Stimulated activated CD4-positive, alpha-beta T cell treated with anti-CD3 and anti-CD28 coated beads, Interleukin-1b, Interleukin-23, amount 100 ng/mL, for 1 hour (primary cell): ENCODE measurements at places on chromosomes 6 and 20.
A peak's percentile ranks its signal among the peaks of the same experiment; 100 is the strongest.

DNA sequence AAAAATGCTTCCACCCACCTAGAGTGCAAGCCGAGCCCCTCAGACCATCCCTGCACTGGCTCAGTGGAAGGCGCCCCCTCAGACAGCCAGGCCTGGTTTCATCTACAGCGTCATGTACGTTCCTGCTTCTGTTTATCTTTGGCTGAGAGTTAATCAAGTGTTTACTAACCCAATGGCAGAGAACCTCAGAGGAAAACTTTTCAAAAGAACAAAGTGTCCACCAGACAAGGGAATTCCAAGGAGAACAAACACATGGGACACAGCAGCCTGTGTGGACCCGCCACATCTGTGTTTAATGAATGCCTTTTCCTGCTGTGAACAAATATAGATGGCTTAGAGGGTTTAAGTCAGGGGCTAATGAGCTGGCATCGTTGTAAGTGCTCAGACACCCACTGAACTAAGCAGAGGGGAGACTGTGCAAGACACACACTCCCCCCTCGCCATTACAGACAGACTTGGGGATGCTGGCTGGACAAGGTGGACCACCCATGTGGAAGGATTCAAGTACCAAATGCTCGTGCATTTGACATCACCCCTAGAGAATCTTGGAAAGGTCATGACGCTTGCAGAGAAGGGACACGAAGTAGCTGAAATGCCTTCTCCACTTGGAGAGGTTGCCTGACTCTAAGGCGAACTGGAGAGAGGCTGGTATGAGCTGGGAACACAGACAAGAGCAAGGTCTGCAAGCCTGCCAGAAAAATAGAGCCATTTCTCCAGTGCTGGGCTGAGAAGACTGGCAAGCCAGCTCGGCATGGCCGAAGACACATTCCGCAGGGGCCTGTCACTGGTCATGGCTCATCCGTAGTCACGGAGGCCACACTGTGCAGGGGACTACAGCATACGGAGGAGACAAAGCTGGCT lies 53.5 kb upstream of the NXT1 start:
- DNase-seq: no peak

GRCh38 chr20:6026051-6026450 lies 27.8 kb downstream of the LRRN4 start:
- DNase-seq: no peak

- no peak for DNase-seq
Observed at GRCh38 chr6:11900662-11901598, 111.2 kb upstream of the HIVEP1 start.

DNA sequence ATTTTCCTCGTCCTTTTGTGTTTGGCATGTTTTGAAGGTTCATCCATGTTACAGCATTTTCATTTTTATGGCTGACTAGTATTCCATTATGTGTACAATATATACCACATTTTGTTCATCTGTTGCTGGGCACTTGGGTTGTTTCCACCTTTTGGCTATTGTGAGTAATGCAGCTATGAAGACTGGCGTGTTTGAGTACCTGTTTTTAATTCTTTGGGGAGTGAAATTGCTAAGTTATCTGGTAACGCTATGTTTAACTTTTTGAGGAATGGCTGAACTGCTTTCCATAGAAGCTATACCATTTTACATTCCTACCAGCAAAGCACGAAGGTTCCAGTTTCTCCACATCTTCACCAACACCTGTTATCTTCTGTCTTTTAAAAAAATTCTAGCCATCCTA lies 37.0 kb upstream of the MYL9 start:
- no peak for DNase-seq

- DNase-seq: no peak
Observed at GRCh38 chr6:33057222-33058150, 16.0 kb downstream of the HLA-DPA1 start.

GRCh38 chr6:20433321-20433720 lies 31.6 kb downstream of the E2F3 start:
- DNase-seq: no peak

DNA sequence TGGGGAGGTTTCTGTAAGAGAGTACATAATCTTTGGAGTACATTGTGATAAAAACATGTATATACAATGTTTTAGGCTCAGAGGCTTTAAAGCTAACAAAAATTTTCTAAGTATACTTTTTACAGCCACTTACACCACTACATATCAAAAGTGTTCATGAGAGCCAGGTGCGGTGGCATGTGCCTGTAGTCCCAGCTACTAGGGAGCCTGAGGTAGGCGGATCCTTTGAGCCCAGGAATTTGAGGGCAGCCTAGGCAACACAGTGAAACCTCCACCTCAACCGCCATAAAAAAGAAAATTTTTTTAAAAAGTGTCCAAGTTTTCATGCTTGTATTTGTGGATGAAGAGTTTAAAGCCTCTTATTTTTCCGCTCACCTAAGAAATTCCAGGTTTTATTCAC lies 22.5 kb downstream of the SNX3 start:
- DNase-seq: no peak

- DNase-seq: no peak
Observed at GRCh38 chr6:85136310-85136709, 313.6 kb upstream of the NT5E start.

DNA sequence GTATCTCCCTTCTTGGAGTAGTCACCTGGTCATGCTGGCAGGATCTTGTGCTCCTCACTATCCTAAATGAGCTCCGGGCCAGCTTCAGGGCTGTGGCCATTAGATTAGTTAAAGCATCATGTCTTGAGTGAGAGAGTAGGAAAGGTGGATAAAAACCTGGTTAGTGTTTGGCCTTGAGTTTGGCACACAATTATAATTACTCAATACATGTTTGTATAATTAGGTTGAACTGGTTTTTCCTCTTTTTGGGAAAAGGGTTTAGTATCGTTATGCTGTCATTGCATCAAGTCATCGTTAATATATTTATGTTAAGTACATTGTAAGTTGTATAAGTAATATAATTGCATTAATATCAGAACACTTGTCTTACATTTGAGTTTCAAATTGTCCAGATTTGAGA lies 126.3 kb downstream of the CDKAL1 start:
- DNase-seq: no peak

DNA sequence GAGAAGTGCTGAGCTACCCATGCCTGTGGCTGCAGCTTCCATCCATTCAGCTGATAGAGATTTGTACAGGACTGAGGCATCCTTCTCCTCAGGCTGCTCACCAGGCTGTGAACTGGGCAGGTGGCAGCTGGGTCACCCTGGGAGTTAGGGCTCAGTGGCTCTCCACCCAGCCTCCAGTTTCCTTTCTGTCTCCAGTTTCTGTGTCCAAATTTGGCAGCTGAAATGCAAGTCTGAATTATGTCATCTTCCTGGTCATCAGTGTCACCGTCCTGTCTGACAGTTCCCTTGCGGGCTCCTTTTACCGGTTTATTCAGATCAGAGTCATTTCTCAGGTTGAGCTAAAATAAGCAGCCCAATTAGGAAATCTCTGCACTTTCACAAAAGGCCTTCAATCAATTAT lies 93.3 kb downstream of the EDN1 start:
- DNase-seq: no peak

DNA sequence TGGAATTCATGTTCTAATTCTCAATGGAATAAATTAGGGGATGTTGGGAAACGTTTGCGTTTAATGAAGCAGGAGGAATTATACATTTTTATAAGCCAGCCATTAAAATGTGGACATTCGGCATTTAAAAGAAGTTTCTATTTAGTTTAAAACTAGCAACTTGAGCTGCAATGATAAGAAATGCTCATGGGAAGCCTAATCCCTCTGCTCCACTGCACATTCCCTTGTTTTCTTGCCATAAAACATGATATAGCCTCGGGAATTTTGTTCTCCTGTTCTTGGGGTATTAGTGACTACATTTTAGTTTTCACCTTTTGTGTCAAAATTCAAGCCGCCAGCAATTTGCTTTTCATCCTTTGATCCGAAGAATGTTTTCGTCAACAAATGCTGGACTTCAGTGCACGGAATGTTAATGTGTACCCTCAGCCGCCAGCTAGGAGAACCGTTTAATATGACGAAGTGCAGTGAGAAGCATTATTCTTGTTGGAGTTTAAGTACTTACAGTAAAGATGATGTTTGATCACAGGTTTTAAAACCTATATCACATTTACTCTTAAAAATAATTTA lies 137.9 kb downstream of the HIVEP1 start:
- no peak for DNase-seq

GRCh38 chr6:90233994-90234393 lies 62.6 kb downstream of the BACH2 start:
- DNase-seq: peak; percentile 48

DNA sequence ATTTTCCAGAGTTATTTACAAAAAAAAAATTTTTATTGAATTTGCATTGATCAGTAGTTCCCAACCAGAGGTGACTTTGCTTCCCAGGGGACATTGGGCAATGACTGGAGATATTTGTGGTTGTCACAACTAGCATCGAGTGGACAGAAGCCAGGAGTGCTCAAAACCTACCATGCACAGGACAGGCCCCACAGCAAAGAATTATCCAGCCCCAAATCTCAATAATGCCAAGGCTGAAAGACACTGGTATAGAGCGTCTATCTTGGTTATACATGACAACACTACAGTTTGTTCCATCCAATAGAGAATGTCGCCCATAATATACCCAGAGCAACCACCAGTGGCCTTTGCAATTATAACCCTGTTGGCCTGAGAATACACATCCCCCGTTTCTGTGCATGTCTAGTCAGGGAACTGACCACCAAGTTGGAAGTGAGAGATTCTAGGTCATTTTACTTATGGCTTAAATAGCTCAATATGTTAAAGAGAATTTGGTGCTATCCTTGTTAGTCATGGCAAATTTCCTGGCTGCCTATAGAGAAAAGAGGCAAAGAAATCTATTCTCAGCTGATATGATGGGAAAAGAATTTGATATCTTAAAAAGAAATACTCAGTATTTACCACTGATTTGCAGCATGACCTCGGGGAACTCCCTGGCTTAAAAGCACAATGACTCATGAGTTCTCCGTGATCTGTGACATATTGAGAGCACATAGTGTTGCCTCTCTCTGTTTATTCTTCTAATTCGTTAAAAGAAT lies 76.0 kb upstream of the ADTRP start:
- DNase-seq: no peak

DNA sequence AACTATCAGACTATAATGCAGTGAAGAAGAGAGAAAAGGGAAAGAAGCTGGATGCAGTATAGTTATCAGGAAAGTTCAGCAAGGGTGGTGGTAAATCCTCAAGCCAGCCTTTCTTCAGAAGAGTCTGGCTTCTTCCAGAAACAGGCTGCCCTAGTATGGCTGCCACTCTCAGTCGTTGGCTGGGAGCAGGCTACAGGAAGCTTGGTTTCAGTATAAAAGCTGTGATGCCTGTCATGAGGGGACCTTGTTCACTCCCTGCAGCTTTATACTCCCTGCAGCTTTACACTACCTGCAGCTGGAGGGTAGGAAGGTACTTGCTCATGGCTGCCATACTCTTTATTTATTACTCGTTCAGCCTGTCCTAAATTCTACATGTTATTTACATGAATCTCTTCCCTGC lies 63.3 kb upstream of the ARHGAP18 start:
- no peak for DNase-seq

GRCh38 chr6:33000055-33000454 lies 9.3 kb downstream of the HLA-DOA start:
- DNase-seq: no peak

DNA sequence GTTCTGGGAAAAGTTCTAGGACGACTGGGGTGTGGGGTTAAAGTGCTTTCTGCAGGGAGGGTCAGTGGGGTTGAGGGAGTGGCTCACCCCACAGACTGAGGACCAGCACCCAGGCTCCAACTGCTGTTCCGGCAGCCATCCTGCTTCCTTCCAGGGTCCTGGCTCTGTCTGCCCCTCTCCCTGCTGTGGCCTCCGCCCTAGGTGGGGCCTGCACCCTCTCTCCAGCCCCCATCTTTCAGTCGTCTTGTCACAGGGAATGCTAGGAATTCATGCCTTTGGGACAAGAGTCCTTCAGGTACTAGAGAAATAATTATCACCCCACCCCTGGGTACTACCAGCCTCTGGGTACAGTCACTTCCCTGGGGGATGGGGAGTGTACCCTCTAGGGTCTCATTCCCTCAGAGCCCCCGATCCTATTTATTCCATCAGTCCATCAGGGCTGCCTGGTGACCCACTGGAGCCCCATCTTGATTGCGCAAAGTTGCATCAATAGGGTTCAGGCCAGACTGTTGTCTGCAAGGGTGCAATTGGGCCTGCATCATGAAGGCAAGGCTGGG lies at the start of gene AGER:
AGER (minus strand) TSS at position 170 of the 557 bp plus-strand sequence; CDS start at position 139, 31 bp downstream.
- DNase-seq: no peak
